ENCODE measurements at places on chromosomes 7 and 10.

- DNase-seq = no peak
Measured at GRCh38 chr10:110059925-110060324, 52.1 kb downstream of the ADD3 start.

DNA sequence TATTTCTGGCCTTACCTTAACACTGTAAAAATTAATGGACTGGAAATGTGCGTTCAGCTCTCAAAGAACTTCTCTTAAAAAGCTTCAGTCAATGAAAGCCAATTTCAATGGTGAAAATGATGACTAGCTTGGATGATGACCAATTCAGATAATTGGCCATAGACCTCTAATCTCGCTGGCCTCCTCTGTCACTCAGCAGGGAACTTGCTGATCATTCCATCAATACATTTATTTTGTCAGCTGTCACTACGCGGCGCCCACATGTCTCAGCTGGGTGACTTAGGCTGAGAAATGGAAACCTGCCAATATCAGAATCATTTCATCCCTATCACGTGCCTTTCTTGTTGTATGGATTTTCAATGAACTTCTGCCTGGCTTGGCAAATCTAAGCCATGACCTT lies 673.0 kb upstream of the AUTS2 start:
- no peak for DNase-seq

GRCh38 chr7:123534383-123535260 lies at the start of gene IQUB:
IQUB (minus strand) TSS chr7:123534595; CDS start chr7:123512340, 22,255 bp downstream.
- peak; percentile 90 for DNase-seq

GRCh38 chr7:131537571-131537978 lies 18.9 kb downstream of the PODXL start:
- DNase-seq = no peak

DNA sequence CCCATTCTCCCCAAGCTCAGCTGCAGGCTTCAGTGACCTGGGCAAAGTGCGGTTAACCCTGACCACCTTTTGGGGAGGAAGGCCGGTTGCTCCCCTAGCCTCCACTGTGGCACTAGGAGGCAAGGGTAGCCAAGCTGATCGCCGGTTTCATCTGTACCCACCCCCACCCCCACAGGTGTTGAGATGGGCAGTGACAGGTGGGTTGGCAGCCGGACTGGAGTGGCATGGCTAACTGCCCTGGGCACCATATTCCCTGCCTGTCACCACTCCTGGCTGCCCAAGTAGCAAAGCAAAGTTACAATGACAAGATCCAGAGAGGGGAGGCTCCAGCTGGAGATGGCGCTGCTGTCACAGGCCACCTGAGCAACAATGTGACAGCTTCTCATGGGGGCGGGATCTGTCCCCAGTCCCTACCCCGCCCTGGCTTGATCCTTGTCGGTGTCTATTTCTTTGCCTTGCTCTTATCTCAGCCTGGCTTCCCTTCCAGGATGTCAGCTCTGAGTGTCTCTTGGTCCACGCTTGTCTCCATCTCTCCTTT lies 27.0 kb upstream of the BMS1 start:
- no peak for DNase-seq

GRCh38 chr7:47944536-47945260 lies 3.6 kb downstream of the PKD1L1 start:
- no peak for DNase-seq

DNA sequence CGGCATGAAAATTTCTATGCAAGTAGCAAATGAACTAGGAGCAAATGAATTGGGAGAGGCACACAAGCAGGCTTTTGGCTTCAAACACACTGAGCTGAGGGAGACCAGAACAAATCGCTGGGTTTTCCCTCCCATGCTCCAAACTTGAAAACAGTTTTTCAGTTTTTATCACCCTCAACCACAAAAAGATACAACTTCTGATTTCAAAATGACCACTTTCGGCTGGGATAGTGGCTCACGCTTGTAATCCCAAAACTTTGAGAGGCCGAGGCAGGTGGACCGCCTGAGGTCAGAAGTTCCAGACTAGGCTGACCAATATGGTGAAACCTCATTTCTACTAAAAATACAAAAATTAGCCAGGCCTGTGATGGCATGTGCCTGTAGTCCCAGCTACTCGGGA lies 9.0 kb upstream of the CHUK start:
- DNase-seq = no peak

DNA sequence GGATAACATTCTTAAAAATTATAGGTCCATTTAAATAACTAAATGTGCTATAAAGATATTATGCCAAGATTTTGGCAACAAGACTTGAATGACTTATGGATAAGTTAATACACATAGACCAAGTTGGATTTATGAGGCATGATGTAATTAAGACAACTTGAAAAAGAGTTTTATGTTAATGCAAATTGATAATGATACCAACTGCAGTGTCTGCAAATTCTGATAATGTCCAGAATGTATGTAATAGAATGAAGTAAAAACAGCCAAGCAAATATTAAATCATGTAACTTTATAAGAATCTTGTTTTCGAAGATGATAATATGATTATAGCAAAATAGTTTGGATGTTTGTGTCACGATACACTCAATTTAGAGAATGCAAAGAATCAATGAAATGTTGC lies 868.3 kb downstream of the DNAJB9 start:
- no peak for DNase-seq

GRCh38 chr7:154578336-154578735 lies 424.6 kb downstream of the PAXIP1 start:
- DNase-seq = no peak

GRCh38 chr10:109517748-109518147 lies 405.6 kb downstream of the XPNPEP1 start:
- no peak for DNase-seq

DNA sequence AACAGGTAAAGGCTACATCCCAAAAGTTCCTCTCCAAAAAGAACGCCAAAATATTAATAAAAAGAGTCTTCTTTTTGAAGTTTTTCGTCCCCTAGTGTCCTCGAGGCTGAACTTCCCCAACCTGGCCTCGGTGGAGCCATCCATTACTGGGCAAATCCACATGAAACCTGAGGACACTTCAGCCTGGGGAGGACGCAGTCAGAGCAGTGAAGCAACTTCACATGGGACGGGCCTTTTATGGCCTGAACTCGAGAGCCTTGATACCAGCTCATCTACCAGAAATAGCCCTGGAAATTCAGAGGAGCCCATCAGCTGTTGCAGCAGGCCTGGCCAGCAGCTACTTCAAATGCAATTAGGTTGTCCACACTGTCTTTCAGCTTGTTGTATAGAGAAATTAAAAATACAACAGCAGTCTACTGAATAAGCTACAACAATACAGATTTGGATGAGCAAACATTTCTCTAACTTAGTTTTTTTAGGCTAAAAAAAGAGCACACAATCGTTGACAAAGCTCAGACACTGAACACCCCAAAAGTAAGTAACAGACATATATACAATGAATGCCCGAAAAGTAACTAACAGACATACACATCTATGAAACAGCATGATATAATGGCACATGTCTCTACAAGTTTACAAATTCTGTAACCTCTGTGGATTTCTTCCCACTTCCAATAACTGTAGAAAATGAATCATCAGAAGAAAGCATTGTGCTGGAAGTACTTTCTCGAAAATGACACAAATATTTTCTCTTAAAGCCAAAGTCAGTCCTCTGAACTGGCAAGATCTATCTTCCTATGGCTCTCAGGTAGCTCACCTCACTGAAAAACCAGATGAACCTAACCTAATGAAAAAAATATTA lies at the start of gene SVIL:
TSS of gene SVIL (minus strand) at position 208 of the 862 bp plus-strand sequence. CDS start 79,913 bp downstream, outside the sequence.
- DNase-seq = peak; percentile 74

All from NCI-H510A (cell line).